Activated naive CD4-positive, alpha-beta T cell treated with anti-CD3 and anti-CD28 coated beads, Interleukin-2, amount 50 U/mL, for 72 hours (primary cell): ENCODE measurements at places on chromosomes 2 and 18. TPM values are rescaled to one million over a fixed set of nuclear protein-coding genes. Genes with fewer than 3 reads are reported as not detected.

DNA sequence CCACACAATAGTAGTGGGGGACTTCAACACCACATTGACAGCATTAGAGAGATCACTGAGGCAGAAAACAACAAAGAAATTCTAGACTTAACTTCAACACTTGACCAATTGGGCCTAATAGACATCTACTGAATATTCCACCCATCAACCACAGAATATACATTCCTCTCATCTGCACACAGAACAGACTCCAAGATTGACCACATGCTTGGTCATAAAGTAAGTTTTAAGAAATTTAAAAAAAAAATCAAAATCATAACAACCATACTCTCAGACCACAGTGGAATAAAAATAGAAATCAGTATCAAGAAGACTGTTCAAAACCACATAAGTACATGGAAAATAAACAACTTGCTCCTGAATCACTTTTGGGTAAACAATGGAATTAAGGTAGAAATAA, 9.0 kb upstream of the FLACC1 start:
- DNase-seq, result no peak

DNA sequence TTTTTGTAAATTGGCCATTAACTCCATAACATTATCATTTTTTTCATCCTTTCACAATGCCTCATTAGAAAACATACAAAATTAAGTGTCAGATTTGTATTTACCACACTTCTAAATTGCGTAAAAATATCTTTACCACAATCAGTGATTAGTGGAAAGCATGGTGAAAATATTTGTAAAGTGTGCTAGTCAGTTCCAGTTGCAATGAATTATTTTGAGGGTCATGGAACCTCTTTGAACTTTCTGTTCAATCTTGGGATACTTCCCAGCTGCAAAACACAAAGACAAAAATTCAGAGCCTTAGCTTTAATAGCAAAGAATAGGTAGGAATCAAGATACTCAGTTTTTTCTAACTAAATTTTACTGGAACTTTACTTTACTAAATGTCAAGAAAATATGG, 4.0 kb upstream of the COL3A1 start:
- DNase-seq, result no peak

DNA sequence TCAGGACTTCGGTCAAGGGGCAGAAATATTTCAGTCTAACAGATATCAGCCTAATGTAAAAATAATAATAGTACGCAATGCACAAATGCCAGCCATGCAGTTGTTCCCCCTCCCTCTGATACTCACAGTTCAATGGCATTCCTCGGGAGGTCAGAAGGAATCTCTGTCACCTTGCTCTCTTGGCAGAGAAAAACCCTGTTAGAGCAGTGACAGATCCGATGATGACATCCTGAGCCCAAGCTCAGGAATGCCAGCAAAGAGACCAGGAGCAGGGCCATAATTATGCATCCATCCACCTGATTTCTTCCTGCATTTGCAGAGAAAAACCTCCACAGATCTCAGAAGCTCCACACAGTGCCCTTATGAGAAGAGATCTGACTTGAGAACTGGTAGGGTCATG, at the start of gene FSHR:
Gene FSHR (minus strand): TSS at position 376 of the 400 bp plus-strand sequence. CDS start 98 bp downstream, at position 278.
- DNase-seq, result no peak

DNA sequence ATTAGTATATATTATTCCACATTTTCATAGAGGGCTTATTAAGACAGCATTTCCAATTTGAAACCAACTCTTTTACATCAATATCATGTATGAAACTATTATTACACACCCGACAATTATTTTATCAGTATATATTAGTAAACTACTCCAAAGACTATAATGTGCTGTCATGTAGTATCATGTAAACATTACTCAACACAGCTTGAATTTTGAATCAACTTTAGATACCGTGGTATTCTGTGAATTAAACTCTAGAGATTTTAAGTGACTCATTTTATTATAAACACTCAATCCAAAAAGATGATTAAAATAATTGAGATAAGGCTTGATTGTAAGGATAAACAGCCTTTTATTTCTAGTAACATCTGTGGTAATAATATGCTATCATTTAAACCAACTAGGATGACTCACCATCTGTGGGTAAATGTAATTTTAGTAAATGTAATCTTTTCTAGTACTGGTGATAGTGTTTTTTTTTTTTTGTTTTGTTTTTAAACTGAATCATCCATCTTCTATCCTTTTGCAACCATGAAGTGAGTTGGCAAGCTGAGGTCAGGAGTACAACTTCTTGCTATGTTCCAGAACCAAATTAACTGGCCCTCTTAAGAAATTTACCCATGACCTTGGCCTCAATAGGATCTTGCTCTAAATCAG, 144.3 kb upstream of the SMAD7 start:
- no peak for DNase-seq

The CLK1 gene
- 261 TPM for total RNA-seq

DNA sequence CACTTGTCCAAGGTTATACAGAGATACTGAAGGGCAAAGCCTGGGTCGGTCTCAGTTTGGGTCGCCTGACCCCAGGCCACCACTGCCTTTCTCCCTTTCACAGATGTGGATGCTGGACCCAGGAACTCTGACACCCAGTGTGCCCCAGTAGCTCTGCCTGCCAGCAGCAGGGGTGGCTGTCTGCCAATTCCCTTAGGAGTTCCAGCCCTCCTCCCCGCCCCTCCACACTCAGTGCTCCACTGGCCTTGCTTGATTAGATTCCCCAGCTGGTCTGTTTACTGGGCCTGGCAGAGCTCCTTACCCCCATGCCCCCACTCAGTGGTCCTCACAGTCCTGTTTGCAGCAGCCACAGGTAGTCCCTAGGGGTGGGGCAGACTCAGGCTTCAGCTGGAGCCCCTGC, 75.5 kb downstream of the NPAS2 start:
- DNase-seq, result no peak

The LONRF2 gene
- not detected for total RNA-seq

The ERMN gene
- total RNA-seq, result 2.7 TPM

DNA sequence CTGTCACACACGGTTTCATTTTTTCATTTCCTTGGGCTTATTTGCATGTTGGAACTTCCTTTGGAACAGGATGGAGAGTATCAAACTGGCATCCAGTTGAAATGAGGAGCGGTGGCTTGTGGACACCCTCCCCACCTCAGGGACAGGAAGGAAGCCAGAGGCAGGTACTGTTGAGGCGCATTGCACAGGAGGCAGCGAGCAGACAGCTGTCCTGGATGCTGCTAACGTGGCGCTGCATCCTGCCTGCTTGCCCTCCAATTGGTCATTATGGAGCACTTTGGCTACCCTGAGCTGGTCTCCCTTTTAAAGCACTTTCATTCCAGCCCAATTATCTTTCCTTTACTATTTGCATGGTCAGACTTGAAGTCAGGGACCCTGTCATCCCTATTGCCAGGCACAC, 80.7 kb upstream of the ITGA4 start:
- DNase-seq, result no peak

GRCh38 chr18:48021273-48021914, 90.9 kb upstream of the SMAD2 start:
- DNase-seq, result no peak

DNA sequence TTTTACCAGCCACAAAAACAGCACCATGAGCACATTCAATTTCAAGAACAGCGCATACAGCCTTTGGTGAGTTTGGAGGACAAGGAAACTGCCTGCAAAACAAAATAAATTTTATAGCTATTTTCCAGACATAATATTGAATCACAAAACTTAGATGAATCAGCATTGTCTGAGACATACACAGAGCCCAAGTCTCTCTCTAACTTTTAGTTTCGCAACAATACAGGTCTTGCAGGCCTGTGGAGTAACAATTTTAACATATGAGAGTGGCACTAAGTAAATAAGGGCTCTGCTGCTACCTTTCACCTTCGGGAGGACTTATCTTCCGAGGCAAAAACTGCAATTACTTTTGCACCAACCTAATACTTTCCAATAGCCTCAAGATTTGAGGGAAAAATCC, 56.1 kb upstream of the PEX13 start:
- DNase-seq, result no peak

DNA sequence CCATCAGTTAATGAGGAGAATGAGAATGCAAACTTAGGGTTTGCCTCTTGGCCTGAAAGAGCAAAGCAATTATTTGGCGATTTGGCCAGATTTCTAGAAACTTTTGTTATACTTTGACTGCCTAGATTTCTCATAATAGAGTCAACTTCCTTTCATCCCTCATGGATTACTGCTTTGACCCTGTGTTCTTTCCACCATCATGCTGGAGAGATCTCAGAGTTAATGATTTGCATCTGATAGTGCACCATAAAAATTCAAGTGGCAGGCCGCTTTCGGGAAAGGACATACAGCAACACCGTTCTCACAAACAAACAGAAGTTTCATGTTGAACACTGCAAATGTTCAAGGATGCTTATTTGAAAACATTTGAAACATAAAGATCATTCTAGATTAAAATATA, 143.7 kb upstream of the ZFP36L2 start:
- no peak for DNase-seq

The APCDD1 gene
- not detected for total RNA-seq

GRCh38 chr2:60560734-60561644, 7.5 kb upstream of the BCL11A start:
- no peak for DNase-seq

DNA sequence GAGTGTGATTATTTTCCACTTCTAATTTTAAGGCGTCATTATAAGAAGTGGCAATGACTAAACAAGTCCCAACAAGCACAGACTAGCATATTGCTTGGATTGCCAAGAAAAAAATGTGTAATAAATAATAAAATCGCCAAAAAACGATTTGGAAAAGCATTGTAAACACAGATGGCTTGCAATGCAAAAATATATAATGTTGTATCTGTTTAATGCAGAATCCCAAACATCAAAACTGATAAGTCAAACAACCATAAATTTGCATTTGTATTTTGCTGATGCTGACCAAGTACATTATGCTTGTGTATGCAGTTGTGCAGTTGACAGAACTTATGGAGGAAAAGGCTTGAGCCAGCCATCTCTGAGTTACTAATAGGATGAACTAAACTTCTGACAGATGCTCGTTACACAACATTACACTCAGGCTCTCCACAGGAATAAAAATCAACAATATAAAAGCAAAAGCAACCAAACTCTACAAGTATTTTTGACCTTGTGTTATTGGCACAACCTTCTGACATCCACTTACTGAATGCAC, 68.1 kb downstream of the DNER start:
- DNase-seq, result no peak

DNA sequence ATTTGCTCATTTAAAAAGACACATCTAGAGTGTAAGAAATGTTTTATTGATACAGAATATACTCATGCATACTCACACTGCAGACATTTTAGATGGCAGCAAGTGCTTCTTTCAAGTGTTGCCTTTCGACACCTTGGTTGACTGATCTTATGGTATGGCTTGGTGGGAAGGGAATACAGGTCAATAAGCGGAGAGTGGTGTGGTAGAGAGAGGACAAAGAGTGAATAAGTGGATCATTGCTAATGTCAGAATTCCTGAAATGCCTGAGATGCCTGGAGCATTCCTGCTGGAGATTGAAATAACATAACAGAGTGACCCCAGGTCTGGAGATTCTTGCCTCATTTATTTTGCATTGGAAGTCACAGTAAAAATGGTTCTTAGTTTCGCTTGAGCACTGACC, 76.7 kb downstream of the RND3 start:
- no peak for DNase-seq

The DTNA gene
- 1.4 TPM for total RNA-seq

- DNase-seq, result no peak
Measured at GRCh38 chr2:160205505-160205904, 5.4 kb upstream of the ITGB6 start.

GRCh38 chr18:57438743-57439608, 3.8 kb downstream of the ONECUT2 start:
- no peak for DNase-seq

The C2orf66 gene
- 0.53 TPM for total RNA-seq

The PCARE gene
- not detected for total RNA-seq

DNA sequence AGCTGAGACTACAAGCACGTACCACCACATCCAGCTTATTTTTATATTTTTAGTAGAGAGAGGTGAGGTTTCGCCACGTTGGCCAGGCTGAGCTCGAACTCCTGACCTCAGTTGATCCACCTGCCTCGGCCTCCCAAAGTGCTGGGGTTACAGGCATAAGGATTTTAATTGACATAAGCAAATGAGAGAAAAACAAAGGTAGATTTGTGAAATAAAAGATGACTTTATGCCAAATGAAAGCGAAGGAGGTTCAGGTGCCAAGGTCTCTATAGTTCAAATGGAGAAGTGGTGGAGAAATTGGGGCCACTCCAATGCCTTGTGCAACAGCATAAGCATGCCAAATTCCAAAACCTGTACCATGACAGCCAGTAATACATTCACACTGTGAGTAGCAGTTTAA, 180.6 kb downstream of the MREG start:
- no peak for DNase-seq

The EML6 gene
- total RNA-seq, result 2.4 TPM

GRCh38 chr2:118779362-118779761, 68.1 kb downstream of the EN1 start:
- DNase-seq, result no peak

DNA sequence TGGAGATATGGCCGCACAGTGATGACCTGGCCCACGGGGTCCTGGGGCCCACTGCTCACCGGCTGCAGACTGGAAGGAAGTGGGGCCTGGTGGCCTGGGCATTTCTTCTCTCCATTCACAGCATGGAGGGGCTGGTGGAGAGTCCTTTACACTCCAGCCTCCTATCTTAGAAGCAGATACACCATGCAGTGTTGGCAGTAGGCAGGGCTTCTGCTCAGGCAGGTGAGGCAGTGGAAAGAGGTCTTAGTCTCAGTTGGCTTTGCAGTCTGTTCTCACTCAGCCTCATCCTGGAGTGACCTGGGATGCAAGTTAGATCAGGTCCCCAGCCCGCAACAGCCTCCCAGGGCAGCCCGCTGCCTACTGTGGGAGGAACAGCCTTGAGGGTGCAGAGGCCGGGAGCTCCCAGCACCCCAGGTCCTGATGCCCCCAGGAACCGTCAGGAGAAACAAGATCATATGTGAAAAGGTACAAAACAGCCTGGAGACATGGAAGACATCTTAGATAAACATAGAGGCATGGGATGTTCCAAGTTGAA, 45.8 kb upstream of the OTOS start:
- no peak for DNase-seq

The DNAH7 gene
- total RNA-seq, result not detected

DNA sequence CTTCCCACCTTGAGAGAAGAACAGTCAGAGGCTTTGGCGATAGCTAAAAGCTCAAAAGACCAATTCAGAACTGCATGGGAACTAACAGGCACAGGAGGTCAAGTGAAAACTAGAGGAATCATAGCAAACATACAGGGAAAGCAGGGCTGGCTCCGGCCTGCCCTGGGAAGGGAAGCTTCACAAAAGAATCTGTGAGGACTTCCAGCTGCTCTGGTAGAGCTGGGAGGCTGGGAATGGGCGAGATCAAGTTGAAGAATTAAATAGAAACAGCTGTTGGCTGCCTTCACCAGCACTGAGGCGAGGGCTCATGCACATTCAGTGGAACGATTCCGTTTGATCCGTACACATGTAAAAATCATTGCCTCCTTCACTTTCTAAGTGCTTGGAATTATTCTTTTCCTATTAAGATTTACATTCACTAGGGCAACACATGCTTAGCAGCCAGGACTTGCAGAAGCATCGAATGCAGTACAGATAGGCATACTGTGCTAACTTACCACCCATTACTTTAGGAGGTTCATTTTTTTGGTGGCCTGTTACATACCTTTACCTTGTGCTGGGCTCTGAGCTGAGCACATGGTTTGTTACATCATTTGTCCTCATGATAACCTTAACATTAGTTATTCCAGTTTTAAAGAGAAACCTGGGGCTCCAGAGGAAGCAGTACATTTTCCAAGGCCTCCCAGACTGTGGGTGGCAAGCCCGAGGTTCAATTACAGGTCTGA, 125.4 kb upstream of the RNF152 start:
- DNase-seq, result no peak
